ENCODE measurements at places on chromosomes 5 and 9.

GRCh38 chr9:134839455-134840125 is 41.0 kb upstream of the FCN2 start:
- H3K36me3 ChIP-seq: no peaks in the 10 kb centered on the region
- H3K27me3 ChIP-seq: peaks cover 89% of the 10 kb centered on the region
- H3K27ac ChIP-seq: no peak overlapping the region
- no peak for DNase-seq
- no peaks in the 10 kb centered on the region for H3K4me1 ChIP-seq

DNA sequence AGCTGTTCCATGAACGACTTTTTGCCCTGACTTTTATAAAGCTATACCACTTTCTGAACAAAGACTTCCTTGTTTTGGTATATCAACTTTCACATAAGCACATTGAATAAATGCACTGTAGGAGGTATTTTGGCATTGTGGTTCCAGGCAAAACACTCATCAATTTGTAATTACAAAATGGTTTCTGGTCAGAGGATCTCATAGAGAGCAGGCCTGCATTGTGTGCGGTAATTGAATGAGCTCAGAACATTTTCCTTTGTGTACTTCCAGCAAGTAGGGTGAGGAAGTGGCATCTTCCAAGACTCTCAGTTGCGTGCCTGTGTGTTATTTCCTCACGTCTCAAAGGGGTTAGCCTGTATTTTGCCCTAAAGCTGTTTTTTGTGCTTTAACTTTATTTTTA is 89.2 kb downstream of the PDE6A start:
- no peak overlapping the region for H3K4me3 ChIP-seq
- H3K36me3 ChIP-seq: no peaks in the 10 kb centered on the region
- H3K27me3 ChIP-seq: no peaks in the 10 kb centered on the region
- H3K4me1 ChIP-seq: no peaks in the 10 kb centered on the region

DNA sequence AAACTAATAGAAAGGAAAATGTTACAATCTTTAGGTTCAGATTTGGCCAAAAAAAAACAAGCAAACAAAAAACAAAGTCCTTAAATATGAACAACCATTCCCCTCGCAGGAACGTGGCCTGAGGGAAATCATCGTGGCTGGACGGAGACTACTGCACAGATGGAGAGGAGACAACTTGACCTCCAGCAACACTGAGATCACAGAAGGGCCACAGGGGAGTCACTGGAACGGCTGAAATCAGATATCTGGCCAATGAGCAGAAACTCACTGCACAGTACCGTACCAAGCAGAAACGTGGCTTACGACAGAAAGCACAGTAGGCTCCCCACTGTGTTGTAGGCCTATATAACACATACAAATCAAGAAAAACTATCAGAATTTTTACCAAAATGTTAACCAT is 27.7 kb downstream of the CAMSAP1 start:
- H3K4me3 ChIP-seq: no peak overlapping the region
- peaks cover 17% of the 10 kb centered on the region for H3K36me3 ChIP-seq
- H3K4me1 ChIP-seq: peaks cover 7% of the 10 kb centered on the region
- DNase-seq: no peak
- no peaks in the 10 kb centered on the region for H3K27me3 ChIP-seq
- no peak overlapping the region for H3K27ac ChIP-seq

DNA sequence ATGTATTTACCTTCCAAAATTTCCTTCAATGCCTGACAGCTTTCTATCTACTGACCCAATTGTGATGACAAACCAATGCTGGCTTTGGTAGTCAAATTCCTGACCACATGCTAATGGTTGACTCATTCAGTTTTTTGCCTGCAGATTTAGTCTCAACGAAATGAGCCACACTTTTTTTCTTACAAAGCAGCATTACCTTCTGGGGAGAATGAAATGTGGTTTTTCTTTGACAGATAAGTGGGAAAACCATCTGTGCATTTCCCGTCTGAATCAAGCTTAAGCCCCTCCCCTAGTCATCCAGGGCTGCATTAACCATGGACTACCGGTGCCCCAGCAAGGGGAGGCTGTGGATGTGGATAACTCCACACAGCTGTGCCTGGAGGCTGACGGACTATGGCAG is 99.6 kb upstream of the TAF11L2 start:
- H3K27ac ChIP-seq: no peak overlapping the region
- H3K4me3 ChIP-seq: no peak overlapping the region
- H3K4me1 ChIP-seq: peaks cover 16% of the 10 kb centered on the region
- DNase-seq: no peak
- H3K27me3 ChIP-seq: peaks cover 6% of the 10 kb centered on the region
- H3K36me3 ChIP-seq: no peaks in the 10 kb centered on the region

DNA sequence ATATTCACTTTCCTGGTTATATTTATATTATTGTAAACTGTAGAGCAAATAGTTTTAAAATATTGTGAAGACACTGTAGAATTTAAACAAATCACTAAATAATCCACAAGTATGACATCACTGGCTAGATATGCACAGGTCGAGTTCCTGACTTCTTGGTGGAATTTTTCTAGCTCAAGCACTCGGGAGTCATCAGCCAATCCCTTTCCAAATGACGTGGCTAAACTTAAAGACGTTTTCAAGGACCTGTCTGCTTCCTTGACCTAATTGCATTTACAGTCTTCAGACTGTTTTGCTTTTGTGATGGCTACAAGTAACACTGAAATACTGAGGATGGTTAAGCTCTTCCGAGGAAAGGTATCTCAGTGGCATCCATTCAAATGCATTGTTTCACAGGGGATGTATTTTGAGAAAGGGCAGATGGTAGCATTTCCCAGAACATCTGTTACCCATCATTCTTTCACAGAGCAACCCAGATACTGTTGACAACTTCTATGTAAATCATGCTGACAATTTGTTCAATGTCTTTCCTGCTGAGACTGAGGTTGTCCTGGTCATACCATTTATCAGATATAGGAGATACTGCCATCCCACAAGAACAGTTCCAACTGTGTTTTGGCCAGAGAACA is 262.8 kb downstream of the CDH10 start:
- no peaks in the 10 kb centered on the region for H3K36me3 ChIP-seq
- no peak for DNase-seq
- no peak overlapping the region for H3K4me3 ChIP-seq
- H3K27me3 ChIP-seq: no peaks in the 10 kb centered on the region
- H3K27ac ChIP-seq: no peak overlapping the region

GRCh38 chr5:139705655-139706587 is 57.8 kb downstream of the CXXC5 start:
- no peaks in the 10 kb centered on the region for H3K27me3 ChIP-seq
- peak overlapping the region; percentile 21 for H3K4me3 ChIP-seq
- peak overlapping the region; percentile 26 for H3K27ac ChIP-seq

DNA sequence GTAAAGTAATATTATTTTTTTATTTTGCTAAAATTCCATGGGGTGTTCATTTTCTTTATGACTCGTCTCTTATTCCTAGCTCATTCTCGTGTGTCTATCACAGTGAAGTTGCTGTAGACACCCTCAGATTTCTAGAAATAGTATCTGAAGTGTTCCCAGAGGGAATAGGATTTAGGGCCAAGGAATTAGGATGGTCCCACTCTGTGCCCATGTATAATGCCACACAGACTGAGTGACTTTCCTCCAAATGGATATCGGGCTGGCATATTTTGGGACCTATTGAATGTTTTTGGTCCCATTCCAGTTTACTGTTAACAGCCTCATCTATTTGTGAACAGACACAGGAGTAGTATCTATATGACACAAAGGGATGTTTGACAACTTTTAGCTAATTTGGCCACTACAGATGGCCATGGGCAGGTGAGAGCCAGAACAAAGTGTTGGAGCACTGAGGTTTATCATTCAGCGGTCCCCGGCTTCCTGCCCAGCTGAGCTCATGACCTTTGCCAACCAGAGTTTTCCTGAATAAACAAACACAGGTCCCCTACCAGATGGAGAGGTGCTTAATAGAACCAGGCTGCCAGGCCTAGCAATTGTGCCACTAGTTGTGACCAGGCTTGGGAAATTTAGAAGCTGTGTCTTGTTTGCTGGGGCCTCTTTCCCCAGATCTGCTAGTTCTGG is 46.9 kb downstream of the MAP1B start:
- no peak overlapping the region for H3K27ac ChIP-seq
- peaks cover 21% of the 10 kb centered on the region for H3K4me1 ChIP-seq
- no peaks in the 10 kb centered on the region for H3K36me3 ChIP-seq
- H3K27me3 ChIP-seq: no peaks in the 10 kb centered on the region
- H3K4me3 ChIP-seq: no peak overlapping the region
- DNase-seq: no peak

DNA sequence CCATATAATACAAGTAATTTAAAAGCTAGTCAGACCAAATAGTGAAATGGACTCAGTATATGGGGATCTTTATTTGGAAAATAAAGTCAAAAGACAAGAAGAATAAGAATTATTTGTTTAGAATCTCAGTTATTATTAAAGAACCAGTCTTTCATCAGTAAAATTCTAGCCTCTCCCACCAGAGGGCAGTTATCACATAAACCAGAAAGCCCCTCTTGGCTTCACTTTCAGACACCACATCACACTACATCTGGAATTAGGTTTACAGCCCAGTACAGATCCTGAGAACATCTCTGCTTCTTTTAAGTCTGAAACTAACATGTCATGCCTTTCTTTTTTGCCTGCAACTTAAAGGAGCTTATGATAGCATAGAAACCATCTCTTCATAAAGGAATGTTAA is 12.2 kb upstream of the HSPB3 start:
- no peak overlapping the region for H3K27ac ChIP-seq
- H3K4me3 ChIP-seq: no peak overlapping the region
- no peaks in the 10 kb centered on the region for H3K4me1 ChIP-seq
- H3K27me3 ChIP-seq: no peaks in the 10 kb centered on the region
- peak; percentile 15 for DNase-seq
- no peaks in the 10 kb centered on the region for H3K36me3 ChIP-seq

GRCh38 chr9:132350861-132351315 is 3.9 kb downstream of the SETX start:
- H3K4me1 ChIP-seq: peaks cover 43% of the 10 kb centered on the region
- no peak overlapping the region for H3K4me3 ChIP-seq

DNA sequence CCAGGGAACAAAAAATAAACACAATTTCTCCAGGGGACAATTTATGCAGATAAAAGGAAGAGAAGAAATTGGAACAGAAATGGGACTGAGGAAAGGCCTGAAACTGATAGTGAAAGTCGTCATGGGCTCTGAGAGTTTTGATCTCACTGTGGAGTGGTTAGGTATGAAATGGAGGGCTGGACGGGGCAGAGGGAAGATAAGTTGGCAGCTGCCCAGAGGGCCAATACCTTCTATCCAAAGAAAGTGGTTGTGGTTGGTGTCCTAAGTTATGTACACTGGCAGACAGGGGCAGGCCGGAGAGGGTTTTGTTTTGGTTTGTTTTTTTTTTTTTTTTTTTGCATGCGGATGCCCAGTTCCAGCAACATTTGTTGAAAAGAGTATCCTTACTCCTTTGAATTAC is 46.1 kb downstream of the ZNF618 start:
- H3K4me1 ChIP-seq: no peaks in the 10 kb centered on the region
- H3K27ac ChIP-seq: no peak overlapping the region
- 0 out of 2 replicates have a peak, but pooled peaks cover 1% of the 10 kb centered on the region for H3K27me3 ChIP-seq
- DNase-seq: no peak
- no peaks in the 10 kb centered on the region for H3K36me3 ChIP-seq

DNA sequence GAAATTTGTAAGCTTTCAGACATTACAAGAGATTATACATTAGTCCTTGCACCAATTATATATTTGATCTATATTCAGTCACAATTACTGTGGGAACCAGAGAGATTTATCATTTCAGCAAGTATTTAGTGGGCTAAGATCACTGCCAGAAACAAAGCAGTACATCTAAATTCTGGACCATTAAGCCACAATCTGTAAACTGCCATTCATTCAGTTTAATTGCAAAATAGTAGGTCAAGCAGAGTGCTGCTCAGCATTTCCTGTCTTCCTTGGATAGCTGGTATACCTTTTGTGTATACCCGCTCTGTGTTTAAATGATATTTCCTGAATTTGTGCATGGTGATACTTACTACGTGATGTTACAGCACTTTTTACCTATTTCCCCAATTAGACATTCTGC is 42.6 kb downstream of the CDH10 start:
- DNase-seq: no peak
- no peaks in the 10 kb centered on the region for H3K4me1 ChIP-seq
- no peak overlapping the region for H3K4me3 ChIP-seq
- no peaks in the 10 kb centered on the region for H3K36me3 ChIP-seq
- no peak overlapping the region for H3K27ac ChIP-seq

- no peaks in the 10 kb centered on the region for H3K4me1 ChIP-seq
- no peak overlapping the region for H3K4me3 ChIP-seq
- H3K36me3 ChIP-seq: no peaks in the 10 kb centered on the region
- H3K27me3 ChIP-seq: no peaks in the 10 kb centered on the region
Measured at GRCh38 chr5:110963495-110963894, 108.0 kb upstream of the TSLP start.

- H3K27me3 ChIP-seq: no peaks in the 10 kb centered on the region
- no peaks in the 10 kb centered on the region for H3K4me1 ChIP-seq
- no peak overlapping the region for H3K4me3 ChIP-seq
- no peak overlapping the region for H3K27ac ChIP-seq
- DNase-seq: no peak
- H3K36me3 ChIP-seq: no peaks in the 10 kb centered on the region
Measured at GRCh38 chr5:105882956-105883481, 1787.7 kb downstream of the EFNA5 start.

DNA sequence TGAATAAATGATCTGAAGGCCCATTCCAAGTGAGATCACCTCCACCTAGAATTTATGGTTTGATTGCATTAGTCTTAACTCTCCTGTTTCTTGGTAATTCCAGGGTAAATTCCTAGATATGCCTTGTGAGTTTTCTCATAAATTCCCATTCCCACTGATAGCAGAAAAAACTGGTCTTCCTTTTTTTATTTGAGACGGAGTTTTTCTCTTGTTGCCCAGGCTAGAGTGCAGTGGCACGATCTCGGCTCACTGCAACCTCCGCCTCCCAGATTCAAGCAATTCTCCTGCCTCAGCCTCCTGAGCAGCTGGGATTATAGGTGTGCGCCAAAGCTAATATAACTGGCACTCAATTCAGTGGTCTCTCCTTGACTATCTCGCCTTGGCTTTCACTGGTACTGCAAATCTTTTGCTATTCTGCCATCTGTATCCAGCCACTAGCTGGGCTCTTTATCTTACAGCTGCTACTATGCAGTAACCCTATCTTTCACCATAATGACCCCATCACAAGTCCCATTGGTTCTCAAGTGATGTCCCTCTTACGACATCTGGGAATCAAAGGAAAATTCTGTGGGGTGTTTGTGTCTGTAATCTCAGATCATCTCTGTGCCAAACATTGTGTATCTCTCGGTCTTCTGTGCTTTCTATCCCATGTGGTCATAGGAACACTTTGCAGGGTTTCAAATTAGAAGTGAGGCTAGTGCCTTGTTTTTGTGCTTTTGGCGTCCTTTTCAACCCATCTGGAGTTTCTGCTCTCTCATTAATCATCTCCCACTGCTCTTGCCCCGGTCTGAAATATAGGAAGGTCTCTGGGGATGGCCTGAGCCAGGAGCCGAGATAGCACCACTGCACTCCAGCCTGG is 14.4 kb downstream of the HNRNPK start:
- H3K36me3 ChIP-seq: peaks cover 3% of the 10 kb centered on the region
- H3K4me1 ChIP-seq: peaks cover 9% of the 10 kb centered on the region
- DNase-seq: peak; percentile 73

DNA sequence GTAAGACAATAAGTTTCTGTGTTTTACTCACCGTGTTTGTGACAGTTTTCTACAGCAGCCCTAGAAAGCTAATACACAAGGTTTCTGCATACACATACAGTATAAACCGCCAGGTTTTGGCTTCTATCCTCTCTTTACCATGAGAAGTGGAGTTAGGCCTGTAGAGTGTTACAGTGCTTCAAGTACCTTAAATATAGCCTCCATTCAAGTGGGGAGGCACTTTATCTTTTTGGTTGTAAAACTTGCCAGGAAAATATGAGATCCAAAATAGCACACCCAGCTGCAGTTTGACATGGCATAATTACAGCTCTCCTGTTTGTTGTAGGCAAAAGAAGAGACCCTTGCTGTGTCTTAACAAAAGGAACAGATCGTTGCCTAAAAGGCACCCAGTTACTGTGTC is 90.3 kb upstream of the PTPN3 start:
- no peaks in the 10 kb centered on the region for H3K36me3 ChIP-seq
- H3K4me1 ChIP-seq: no peaks in the 10 kb centered on the region
- H3K27me3 ChIP-seq: no peaks in the 10 kb centered on the region
- DNase-seq: no peak
